ENCODE measurements at places on chromosomes 16 and 17.

DNA sequence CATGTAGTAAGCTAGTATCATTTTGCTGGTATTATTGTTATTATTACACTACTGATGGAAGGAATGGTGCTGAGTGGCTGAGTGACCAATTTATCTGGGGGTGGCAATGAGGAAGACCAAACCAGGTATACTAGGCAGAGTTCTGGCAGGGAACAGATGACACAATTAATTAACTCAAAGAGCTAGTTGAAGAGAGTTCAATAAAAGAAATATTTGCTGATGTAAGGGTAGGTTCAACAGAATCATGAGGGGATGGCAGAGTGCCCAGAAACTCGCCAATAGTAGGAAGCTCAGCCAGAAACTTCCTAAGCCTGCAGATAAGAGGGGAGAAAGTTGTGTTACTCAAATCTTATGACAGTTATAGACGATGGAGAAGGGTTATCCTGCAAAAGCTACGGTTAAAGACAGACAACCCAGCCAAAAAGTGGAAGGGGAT lies 352.5 kb downstream of the KCNJ2 start:
- DNase-seq: no peak

GRCh38 chr17:34622862-34623623 lies 43.7 kb downstream of the TMEM132E start:
- no peak for DNase-seq

DNA sequence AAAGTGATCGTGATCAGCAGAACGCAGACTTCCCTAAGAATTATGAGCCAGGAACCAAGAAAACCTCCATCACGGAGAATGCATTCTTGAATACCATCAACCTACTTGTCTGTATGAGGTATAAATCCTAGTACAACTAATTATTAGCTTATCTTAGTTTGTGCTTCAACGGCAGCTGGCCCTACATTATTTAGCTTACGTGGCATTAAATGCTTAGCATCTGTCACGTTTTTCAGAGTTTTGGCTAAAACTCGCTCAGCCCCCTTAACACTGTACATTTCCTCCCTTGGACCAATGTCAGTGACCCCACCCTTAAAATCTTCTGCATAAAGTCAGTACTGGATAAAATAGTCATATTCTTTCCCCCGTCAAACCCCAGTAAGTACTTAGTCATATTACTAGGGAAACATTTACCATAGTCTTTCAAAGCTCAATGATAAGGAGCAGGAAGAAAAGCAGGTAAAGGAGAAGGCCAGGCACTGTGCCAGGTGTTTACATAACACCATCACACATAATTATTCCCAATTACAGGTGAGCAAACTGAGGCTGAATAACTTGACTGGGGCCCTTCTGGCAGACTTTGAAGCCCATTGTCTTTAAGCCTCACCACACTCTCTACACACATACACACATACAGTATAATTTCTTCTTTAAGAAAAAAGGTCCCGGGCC lies 16.6 kb upstream of the TXNDC11 start:
- DNase-seq: no peak

- no peak for DNase-seq
Measured at GRCh38 chr17:19357761-19358160, 4.8 kb downstream of the B9D1 start.

GRCh38 chr17:40103071-40103661 lies 2.8 kb upstream of the NR1D1 start:
- no peak for DNase-seq

- DNase-seq: no peak
Measured at GRCh38 chr17:75888484-75888883, 8.3 kb downstream of the TRIM65 start.

DNA sequence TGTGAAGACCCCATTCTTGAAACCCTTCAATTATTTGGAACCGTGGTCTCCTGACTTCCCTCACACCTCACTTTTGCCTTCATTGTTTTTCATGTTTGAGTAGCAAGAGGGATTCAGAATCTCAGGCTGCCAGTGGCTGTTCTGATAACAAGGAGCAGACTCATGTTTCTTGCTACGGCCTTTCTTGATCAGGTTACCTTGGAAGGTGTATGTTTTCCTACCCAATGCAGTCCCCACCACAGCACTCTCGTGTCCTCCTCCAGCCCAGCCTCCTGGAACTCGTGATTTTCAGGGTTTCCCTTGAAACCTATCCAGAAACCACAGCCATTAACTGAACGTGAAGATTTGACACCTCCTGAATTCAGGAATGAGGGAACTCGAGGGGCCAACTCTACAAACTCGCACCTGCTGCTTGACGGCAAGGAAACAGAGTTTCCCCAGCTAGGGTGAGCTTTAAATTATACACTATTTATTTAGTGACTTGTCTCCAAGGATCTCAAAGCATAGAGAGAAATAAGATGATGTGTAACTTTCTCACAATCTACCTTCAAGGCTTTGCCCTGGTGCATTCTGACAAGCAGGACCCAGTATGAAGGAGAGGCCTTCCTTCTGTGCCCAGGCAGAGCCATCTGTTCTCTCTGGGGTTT lies 1.6 kb downstream of the ZFHX3 start:
- no peak for DNase-seq

DNA sequence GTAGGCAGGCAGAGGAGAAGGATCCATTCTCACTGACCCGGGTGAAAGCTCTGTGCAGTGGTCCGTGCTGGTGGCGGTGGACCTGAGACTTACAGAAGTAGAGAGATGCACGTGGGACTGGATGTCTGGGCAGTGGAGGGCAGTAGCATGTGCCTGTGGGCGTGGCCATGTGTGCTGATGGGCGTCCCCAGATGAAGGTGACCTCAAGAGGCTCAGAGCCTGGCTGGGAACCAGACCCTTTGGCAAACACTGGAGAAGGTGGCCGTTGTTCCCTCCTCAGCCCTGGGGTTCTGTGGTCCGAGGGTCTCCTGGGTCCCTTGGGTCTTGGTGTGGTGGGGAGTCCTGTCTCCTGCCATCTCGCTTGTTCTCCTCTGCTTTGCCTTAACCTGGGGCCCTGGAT lies 15.6 kb downstream of the WSCD1 start:
- no peak for DNase-seq

DNA sequence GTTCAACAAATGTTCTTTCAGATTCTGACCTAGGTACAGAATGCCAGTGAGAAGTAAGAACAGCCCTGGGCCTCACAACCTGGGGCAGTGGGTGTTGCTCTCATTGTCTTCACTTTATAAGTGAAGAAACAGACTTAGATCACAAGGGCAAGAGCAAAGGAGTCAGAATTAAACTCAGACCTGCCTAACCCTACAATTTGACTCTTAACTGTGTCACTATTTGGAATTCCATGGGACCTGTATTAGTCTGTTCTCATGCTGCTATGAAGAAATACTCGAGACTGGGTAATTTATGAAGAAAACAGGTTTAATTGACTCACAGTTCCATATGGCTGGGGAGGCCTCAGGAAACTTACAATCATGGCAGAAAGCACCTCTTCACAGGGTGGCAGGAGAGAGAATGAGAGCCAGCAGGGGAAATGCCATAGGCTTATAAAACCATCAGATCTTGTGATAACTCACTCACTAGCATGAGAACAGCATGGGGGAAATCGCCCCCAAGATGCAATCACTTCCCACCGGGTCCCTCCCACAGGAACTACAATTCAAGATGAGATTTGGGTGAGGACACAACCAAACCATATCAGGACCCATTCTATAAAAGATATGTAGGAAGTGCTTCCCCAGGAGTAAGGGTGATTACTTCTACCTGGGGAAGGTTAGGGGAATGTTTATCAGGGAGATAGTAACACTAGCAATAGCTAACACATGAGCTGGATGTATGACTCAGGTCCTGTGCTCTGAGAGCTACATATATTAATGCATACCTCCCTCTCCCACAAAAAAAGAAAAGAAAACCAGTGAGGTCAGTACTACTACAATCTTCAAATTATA lies 270.1 kb downstream of the SOX9 start:
- no peak for DNase-seq

DNA sequence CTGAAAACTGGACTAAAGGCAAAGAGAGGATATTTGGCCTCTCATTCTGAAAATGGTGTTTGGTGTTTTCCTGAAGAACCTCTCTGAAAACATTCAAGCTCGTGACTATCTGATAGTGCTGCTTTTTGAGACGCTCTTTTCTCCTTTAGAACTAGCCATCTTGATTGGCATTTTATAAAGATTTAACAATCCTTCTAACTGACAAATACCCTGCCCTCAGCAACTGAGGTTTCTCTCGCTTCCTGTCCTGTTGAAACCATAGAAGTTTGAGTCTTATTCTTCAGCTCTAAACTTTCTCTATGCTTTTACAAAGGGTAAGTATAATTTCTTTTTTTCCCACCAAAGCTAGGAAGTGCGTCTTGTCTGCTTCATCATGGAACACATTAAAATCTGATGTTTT lies 13.3 kb downstream of the CNEP1R1 start:
- no peak for DNase-seq

DNA sequence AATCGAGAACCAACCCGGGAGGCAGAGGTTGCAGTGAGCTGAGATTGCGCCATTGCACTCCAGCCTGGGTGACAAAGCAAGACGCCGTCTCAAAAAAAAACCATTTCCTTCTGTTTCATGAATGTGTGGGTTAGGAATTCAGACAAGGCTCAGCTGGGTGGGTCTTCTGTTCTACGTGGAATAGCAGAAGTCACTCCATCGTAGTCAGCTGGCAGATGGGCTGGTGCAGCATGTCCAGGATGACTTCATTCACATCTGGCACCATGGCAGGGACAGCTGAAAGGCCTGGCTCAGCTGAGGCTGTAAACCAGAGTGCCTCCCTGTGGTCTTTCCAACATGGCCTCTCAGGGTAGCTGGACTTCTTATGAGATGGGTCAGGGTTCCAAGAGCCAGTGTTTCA lies 89.0 kb downstream of the C17orf67 start:
- DNase-seq: no peak

DNA sequence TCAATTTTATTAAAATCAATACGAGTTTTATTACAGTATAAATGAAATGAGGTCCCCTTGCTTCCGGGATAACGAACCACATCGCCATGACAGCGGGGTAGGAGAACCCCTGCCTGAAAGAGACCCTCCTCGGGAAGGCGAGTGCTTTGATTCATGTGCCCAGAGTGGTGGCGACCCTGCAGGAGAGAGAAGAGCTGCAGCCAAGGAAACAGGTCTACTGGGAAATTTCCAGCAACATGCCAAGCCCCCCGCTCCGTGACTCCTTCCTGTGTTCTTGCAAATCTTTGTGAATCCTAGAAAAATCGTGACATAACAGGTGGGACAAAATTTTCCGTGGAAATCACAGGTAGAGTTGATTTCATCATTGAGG lies 162.5 kb downstream of the WSCD1 start:
- DNase-seq: no peak

GRCh38 chr16:81634380-81635062 lies 144.6 kb upstream of the PLCG2 start:
- DNase-seq: no peak

DNA sequence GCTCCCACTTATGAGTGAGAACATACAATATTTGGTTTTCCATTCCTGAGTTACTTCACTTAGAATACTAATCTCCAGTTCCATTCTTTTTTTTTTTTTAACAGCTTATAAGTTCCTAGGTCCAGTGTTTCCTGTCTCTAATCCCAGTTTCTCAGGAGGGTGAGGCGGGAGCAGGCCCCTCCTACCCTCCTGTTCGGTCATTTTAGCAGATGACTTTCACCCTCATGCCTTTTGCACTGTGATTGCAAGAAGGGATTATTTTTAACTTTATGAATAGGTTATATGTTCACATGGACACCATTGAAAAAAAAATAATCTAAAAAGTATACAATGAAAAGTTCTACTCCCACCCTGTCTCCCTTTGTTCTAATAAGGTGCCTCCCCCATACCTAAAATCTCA lies 47.6 kb downstream of the CDH1 start:
- DNase-seq: no peak

DNA sequence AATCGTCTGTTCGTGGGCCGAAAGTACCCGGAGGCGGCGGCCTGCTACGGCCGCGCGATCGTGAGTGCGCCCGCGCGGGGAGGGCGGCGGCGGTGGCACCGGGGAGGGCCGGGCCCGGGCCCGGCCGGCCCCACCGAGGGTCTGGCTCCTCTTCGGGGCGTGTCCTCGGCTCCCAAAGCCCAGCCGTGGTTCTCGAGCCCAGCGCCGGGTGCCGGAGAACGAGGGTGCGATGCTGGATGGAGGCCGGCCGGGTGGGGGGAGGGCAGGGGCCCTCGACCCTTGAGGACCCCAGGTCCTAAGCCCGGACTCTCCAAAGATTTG lies 375 bp downstream of the STUB1 start:
- no peak for DNase-seq

DNA sequence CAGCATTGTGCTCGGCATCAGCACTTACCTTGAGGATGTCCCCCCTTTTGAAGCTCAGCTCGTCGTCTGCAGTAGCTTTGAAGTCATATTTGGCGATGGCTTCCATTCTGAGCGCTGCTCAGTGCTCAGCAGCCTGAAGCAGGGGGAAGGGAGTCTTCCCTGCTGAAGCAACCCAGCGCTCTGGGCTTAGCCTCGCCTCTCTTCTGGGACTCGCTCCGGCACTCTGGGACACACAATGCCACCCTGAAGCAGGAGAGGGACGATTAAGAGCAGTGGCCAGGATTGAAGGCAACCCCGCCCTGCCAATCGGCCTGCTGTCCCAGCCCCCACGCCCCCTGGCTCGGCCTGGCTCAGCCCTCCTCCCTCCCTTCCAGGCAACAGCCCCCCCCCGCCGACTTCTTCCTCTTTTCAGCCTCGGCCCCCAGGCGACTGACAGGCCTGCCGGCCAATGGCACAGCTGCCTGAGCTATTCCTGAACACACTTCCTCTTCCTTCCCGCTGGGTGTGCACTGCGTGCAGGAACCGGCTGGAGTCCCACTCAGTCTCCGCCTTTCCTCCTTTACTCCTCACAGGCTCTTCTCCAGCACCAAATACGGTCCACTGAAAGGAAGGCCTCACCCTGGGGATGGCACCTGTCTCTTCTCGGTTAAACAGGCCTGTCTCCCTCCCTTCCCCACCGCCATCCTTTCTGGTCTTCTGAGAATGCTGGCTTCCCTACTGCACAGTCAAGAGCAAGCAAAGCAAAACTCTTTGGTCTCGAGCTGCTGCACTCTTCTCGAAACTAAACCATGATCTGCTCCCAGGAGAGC lies 11.8 kb downstream of the GRB2 start:
- peak; percentile 88 for DNase-seq

DNA sequence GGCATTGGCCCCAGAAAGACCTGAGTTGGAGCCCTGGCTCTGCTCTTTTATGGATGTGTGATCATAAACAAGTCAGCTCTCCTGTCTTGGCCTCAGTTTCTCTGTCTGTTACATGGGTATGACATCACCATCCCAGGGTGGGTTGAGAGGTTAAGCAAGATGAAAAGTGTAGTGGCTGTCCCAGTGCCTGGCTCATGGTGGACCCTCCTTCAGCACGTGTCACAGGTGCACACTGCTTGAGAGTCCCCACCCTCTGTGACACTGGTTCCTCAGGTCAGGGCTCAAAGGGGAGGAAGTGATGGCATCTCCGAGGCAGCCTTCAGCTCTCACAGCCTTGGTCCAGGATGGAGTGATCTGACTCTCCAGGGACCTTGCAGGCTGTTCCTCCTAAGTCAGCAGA lies 218.4 kb downstream of the HAPSTR1 start:
- no peak for DNase-seq

- no peak for DNase-seq
Measured at GRCh38 chr17:64546716-64547115, 39.9 kb downstream of the CEP95 start.

DNA sequence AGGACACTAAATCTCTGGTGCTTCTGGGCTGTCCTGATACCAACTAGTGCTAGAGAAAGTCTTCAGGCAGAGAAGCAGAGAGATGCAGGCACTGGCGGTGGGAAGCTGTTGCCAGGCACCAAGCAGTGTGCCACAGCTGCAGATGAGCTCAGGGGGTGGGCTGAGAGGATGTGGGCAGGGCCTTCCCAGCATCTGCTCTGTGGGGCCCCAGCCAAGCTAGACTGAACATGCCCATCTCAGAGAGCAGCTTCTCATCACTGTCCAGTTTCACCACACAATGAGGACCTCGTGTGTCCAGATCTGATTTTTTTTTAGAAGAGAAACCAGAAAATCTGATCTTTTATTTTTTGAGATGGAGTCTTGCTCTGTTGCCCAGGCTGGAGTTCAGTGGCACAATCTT lies 17.1 kb downstream of the PSKH1 start:
- DNase-seq: peak; percentile 53

Data from stimulated activated CD8-positive, alpha-beta memory T cell treated with anti-CD3 and anti-CD28 coated beads, Interleukin-4, amount 100 ng/mL, for 48 hours (primary cell).